ENCODE measurements at places on chromosomes 1 and 21.

DNA sequence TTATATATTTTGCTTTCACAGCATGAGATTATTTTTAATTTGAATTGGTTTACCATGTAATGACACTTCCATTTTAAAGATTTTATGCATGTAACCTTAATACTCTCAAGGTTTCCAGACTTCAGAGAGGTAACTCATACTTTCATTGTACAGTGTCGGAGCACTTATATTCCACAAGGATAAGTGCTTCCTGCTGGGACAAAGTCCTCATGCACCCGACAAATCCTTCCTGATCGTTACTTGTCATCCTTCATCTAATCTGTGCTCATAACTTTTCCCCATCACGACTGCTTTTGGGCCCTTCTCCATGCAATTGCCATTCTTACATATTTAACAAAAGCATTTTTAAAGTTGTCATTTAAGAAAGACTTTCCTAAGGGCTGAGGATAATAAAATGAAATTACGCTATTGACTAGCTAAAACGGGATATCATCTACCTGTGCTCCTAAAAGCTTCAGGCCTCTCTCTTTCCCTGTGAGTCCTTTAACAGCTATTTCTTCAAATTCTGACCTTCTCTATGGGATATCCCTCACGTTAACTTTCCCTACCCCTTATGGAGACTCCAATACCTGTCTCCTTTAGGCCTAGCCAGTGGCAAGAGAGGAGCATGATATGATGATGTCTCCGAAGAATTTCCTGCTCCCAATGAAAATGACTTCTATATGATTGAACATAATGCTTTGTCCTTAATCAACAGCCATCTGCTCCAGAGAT lies 59.3 kb downstream of the NCAM2 start:
- no peak for DNase-seq

GRCh38 chr1:97243973-97244560 lies 522.5 kb downstream of the PTBP2 start:
- DNase-seq: no peak

DNA sequence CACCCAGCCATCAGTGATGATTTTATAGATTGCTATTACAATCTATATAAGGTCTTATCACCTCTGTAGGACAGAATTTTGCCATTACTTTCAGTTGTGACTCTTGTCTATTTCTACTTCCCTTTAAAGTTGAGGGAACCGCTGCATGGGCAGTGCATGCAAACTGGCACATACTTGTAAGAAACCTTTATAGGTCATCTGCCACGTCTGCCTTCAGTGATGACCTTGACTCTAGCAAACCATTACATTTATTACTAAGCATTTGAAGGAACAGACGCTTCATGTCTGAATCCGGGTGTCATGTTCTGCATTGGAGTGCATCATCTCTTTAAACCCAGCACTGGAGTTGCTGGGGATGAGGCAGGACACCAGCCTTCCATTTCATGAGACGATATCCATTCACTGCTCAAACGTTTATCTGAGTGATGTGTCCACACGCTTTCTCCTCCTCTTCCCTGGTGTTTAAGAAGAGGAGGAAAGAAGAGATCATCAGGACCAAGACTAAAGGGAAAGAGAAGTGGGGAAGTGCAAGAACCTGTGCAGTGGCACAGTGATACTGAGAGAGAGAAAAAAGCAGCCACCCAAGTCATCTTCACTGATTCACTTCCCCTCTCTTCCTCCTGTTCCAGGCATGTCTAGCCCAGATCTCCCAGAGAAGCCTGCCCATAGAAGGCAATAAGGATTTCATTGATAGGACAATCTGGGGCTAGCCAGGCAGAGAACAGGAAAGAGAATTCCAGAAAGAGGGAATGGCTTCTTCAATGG lies 14.1 kb downstream of the CCSAP start:
- DNase-seq: no peak

GRCh38 chr1:207404849-207405525 lies 49.1 kb upstream of the CR2 start:
- DNase-seq: no peak

- no peak for DNase-seq
These were observed 127.8 kb downstream of the RGS7 start for GRCh38 chr1:241229216-241229615.

Data from glutamatergic neuron (in vitro differentiated cells).